ENCODE measurements at places on chromosomes 3 and 15.

- no peak overlapping the region for H3K27ac ChIP-seq
- H3K4me1 ChIP-seq: peaks cover 3% of the 10 kb centered on the region
- H3K27me3 ChIP-seq: no peaks in the 10 kb centered on the region
- DNase-seq: no peak
- H3K4me3 ChIP-seq: no peak overlapping the region
These were observed 35.8 kb upstream of the ABHD2 start for GRCh38 chr15:89052474-89052873.

DNA sequence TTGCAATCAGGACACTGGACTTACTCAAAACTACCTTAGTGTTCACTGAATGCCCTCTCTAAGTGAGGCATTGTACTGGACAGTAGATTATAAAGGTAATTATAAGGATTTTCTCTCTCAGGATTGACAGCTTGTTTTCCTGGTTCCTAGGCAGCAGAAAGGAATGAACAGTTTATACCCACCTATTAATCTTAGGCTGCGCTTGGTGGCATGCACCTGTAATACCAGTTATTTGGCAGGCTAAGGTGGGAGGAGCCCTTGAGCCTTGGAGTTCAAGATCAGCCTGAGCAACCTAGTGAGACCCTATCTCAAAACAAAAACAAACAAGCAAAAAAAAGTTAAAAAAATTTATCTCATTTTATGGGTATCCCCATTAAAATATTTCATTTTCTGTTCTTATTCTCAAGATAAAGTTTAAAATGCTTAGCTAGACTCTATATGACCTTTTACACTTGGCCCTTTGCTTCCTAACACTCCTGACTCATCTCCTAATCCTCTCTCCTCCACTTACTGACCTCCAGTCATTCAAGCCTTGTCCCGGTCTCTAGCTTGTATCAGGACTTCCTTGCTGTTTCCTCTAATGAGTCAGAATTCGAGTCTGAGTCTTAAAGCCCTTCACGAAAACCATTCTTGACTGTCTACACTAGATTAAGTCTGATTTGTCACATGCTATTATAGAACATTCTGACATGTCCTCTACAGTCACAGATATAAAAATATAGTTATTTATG lies 348.6 kb downstream of the NLGN1 start:
- H3K27me3 ChIP-seq: no peaks in the 10 kb centered on the region
- no peak overlapping the region for H3K4me3 ChIP-seq
- H3K4me1 ChIP-seq: no peaks in the 10 kb centered on the region
- no peaks in the 10 kb centered on the region for H3K36me3 ChIP-seq

- DNase-seq: no peak
- no peak overlapping the region for H3K4me3 ChIP-seq
- no peaks in the 10 kb centered on the region for H3K36me3 ChIP-seq
- peaks cover 18% of the 10 kb centered on the region for H3K4me1 ChIP-seq
- peak overlapping the region; percentile 79 for H3K27ac ChIP-seq
These were observed 79.1 kb upstream of the HES1 start for GRCh38 chr3:194056731-194057415.

GRCh38 chr3:162142511-162142910 lies 645.9 kb downstream of the OTOL1 start:
- no peaks in the 10 kb centered on the region for H3K4me1 ChIP-seq
- DNase-seq: no peak
- no peaks in the 10 kb centered on the region for H3K36me3 ChIP-seq
- no peak overlapping the region for H3K27ac ChIP-seq
- H3K4me3 ChIP-seq: no peak overlapping the region

- DNase-seq: no peak
- peaks cover 6% of the 10 kb centered on the region for H3K4me1 ChIP-seq
- H3K27ac ChIP-seq: no peak overlapping the region
- H3K4me3 ChIP-seq: no peak overlapping the region
- H3K27me3 ChIP-seq: no peaks in the 10 kb centered on the region
These were observed 2.2 kb downstream of the LTK start for GRCh38 chr15:41511331-41511898.

DNA sequence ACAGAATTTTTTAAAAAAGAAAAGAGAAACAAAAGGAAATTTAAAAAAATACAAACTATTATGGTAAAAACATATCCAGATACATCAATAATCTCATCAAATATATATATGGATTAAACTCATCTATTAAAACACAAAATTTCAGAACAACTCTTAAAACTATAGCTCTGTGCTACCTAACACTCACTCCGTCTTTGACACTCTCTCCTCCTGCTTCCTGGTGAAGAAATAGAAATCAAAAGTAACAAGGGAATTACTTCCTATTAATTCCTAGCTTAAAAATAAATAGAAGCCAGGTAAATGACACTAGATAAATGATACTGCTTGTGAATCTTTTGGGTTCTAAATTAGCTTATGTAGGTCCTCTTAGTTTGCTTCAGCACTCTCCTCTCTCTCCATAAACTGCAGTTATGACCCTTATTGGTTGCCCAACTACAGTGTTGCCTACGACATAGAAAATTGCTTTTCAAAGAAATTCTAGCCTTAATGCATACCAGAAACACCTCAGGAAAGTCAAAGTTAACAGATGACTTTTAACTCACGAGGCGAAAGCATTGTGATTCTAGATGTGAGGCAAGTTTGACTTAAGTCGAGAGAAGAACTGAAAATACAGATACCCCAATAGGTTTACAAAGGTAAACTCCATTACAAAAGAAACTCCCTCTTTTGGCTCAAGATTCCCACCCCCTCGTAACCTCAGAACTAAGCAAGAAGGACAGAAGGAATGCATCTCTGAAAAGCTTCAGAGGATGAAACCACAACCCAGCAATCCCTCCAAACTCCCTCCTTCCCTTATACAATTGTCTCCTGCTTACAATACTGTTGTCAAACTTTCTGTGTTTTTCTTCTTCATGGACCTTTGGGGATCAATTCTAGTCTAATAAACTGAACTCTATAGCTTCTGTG lies 394.7 kb downstream of the FGF12 start:
- no peaks in the 10 kb centered on the region for H3K4me1 ChIP-seq
- no peak for DNase-seq
- H3K27me3 ChIP-seq: no peaks in the 10 kb centered on the region
- no peak overlapping the region for H3K27ac ChIP-seq
- no peaks in the 10 kb centered on the region for H3K36me3 ChIP-seq

GRCh38 chr3:119508172-119508845 lies 10.0 kb downstream of the TIMMDC1 start:
- H3K4me1 ChIP-seq: no peaks in the 10 kb centered on the region
- no peak overlapping the region for H3K27ac ChIP-seq
- no peak overlapping the region for H3K4me3 ChIP-seq
- H3K36me3 ChIP-seq: peaks cover 20% of the 10 kb centered on the region
- no peaks in the 10 kb centered on the region for H3K27me3 ChIP-seq

GRCh38 chr15:45589256-45589655 lies 2.1 kb downstream of the BLOC1S6 start:
- no peak for DNase-seq
- H3K27me3 ChIP-seq: no peaks in the 10 kb centered on the region
- peak overlapping the region; percentile 92 for H3K4me3 ChIP-seq
- peaks cover 26% of the 10 kb centered on the region for H3K4me1 ChIP-seq
- peaks cover 3% of the 10 kb centered on the region for H3K36me3 ChIP-seq
- peak overlapping the region; percentile 62 for H3K27ac ChIP-seq

DNA sequence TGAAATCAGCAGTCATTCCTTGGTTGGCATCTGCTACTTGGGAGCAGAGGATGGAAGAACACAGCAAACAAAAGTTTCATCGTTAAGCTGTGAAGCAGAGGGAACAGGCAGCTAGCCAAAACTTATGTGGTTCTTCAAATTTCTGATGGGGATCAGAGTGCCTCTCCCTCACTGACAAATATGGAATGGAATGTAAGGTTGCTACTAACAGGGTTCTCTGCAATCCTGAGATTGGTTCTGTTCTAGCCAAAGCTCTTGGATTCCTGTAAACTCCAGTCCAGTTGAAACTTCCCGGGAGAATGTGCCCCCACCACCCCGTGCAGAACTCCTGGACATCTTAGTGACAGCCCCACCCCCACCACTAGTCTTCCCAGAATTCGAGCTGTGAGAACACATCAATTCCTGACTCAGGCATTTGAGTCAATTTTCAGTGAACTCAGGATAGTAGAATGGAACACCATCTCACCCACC lies 55.9 kb upstream of the PHLDB2 start:
- no peak overlapping the region for H3K4me3 ChIP-seq
- no peaks in the 10 kb centered on the region for H3K36me3 ChIP-seq
- no peaks in the 10 kb centered on the region for H3K4me1 ChIP-seq

DNA sequence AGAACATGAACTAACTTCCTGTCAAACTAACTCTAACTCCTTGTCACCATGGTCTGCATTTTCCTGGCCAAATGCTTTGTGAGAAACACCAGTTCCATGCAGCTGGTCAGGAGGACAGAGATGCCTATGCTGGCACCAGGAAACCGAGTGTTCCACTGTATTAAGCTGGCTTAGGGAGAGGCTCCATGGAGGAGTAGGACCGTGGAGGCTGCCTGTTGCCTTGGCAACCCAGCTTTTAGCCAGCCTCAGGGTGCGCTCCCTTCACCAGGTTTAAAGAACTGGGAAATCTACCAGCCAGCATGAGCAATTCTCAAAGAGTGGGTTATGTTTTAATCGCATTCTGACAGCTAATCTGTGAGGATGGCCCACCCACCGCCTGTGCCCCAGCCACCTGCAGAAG lies 394.1 kb downstream of the OCA2 start:
- no peak for DNase-seq
- no peaks in the 10 kb centered on the region for H3K36me3 ChIP-seq
- no peak overlapping the region for H3K27ac ChIP-seq

DNA sequence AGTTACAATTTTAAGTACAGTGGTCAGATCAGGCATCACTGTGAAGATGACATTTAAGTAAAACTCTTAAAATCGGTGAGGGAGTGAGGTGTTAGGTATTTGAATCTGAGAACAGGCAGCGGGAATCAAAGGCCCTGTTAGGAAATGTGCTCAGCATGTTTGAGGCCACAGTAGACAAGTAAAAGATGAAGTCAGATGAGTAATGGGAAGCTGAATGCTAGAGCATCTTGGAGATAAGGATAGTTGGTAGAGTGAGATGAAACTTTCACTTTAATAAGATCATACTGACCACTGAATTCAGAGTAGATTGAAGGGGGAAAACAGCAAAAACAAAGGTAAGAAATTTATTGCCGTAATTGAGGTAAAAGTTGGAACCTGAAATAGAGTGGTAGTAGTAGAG lies 61.6 kb downstream of the DCBLD2 start:
- H3K4me3 ChIP-seq: no peak overlapping the region
- H3K4me1 ChIP-seq: no peaks in the 10 kb centered on the region
- no peaks in the 10 kb centered on the region for H3K27me3 ChIP-seq
- no peak overlapping the region for H3K27ac ChIP-seq
- DNase-seq: no peak

- no peaks in the 10 kb centered on the region for H3K36me3 ChIP-seq
- H3K4me1 ChIP-seq: no peaks in the 10 kb centered on the region
- H3K27me3 ChIP-seq: no peaks in the 10 kb centered on the region
- no peak overlapping the region for H3K4me3 ChIP-seq
These were observed 32.2 kb downstream of the KAT2B start for GRCh38 chr3:20072422-20072821.

- H3K27me3 ChIP-seq: no peaks in the 10 kb centered on the region
- no peak overlapping the region for H3K4me3 ChIP-seq
- peak; percentile 93 for DNase-seq
- no peak overlapping the region for H3K27ac ChIP-seq
These were observed 544.8 kb downstream of the AGBL1 start for GRCh38 chr15:86624261-86625036.

DNA sequence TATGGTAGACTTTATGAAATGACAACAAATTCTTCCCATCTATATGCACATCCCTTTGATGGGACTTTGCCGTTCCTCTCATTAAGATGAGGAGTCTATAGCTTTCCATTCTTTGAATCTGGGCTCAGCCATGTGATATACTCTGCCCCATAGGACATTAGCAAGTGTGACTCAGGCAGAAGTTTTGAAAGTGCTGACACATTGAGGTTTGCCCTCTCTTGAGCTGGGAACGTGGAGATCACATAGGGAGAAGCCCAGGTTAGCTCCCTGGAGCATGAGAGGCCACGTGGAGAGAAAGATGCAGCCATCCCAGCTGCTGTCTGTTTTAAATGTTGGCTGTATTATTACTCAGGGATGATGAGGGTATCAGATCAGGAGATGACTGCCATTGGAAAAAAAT lies 67.7 kb upstream of the OXTR start:
- no peaks in the 10 kb centered on the region for H3K4me1 ChIP-seq
- no peak overlapping the region for H3K4me3 ChIP-seq
- no peaks in the 10 kb centered on the region for H3K36me3 ChIP-seq
- no peak for DNase-seq
- H3K27me3 ChIP-seq: no peaks in the 10 kb centered on the region

GRCh38 chr15:49439678-49440395 lies 16.8 kb downstream of the FGF7 start:
- H3K27ac ChIP-seq: no peak overlapping the region
- no peak overlapping the region for H3K4me3 ChIP-seq

GRCh38 chr15:90650117-90650955 lies 66.8 kb upstream of the BLM start:
- no peak for DNase-seq
- peaks cover 8% of the 10 kb centered on the region for H3K4me1 ChIP-seq
- no peak overlapping the region for H3K4me3 ChIP-seq
- no peaks in the 10 kb centered on the region for H3K36me3 ChIP-seq

GRCh38 chr3:172332256-172333041 lies 115.8 kb downstream of the GHSR start:
- H3K27me3 ChIP-seq: no peaks in the 10 kb centered on the region
- H3K36me3 ChIP-seq: peaks cover 35% of the 10 kb centered on the region
- no peaks in the 10 kb centered on the region for H3K4me1 ChIP-seq
- H3K27ac ChIP-seq: no peak overlapping the region

DNA sequence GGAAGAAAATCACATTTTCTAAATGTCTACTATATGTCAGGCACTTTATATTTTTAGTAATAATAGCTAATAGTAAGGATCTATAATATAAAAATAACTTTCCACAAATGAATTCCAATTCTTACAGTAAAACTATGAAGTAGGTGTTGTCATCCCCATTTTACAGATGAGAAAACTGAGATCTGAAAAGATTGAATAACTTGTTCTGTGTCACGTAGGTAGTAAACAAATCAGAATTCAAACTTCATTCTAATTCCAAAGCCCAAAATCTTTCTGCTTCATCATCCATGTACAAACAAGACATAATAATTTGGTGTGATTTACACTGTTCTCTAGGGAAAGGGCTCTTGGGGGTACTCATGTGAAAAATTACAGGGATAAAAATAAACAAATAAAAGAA lies 130.3 kb downstream of the THRB start:
- H3K4me3 ChIP-seq: no peak overlapping the region
- peaks cover 22% of the 10 kb centered on the region for H3K4me1 ChIP-seq
- DNase-seq: no peak
- H3K27ac ChIP-seq: peak overlapping the region; percentile 79
- no peaks in the 10 kb centered on the region for H3K27me3 ChIP-seq

DNA sequence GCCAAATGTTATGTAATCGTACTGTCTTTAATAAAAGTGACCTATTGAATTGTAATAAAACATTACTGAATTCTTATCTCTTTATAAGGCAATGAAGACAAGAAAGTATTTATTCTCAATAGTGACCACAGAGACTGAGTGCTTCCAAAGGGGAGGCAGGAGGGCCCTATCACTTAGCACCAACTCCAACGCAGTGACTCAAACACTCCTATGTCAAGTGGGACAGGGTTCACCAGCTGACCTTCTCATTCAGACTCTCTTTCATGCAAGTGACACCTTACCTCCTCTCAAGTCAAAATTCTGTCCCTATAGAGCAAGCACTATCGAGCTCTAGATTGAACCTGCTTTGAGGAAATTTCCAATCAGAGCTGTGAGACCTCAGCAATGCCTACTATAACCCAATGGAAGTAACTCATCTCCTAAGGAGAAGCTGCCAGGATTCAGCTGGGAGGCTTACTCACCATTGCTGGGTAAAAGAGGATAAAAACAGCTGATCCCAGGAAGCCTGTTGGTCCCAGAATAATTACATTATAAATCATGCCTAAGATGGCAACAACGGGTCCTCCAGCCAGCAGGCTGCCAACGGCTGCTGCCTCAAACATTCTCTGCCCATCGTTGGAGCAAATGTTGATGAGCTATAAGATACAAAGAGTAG lies 35.6 kb downstream of the ABCC5 start:
- H3K36me3 ChIP-seq: 0 out of 2 replicates have a peak, but pooled peaks cover 7% of the 10 kb centered on the region
- DNase-seq: no peak
- no peak overlapping the region for H3K4me3 ChIP-seq
- no peaks in the 10 kb centered on the region for H3K27me3 ChIP-seq
